ENCODE measurements at places on chromosomes 1 and 21.

- DNase-seq: no peak
Measured at GRCh38 chr1:201561601-201562000, 22.7 kb downstream of the NAV1 start.

- DNase-seq: no peak
Measured at GRCh38 chr1:53214376-53214940, 6.0 kb downstream of the CZIB start.

- no peak for DNase-seq
Measured at GRCh38 chr1:6105763-6106162, 60.1 kb downstream of the KCNAB2 start.

DNA sequence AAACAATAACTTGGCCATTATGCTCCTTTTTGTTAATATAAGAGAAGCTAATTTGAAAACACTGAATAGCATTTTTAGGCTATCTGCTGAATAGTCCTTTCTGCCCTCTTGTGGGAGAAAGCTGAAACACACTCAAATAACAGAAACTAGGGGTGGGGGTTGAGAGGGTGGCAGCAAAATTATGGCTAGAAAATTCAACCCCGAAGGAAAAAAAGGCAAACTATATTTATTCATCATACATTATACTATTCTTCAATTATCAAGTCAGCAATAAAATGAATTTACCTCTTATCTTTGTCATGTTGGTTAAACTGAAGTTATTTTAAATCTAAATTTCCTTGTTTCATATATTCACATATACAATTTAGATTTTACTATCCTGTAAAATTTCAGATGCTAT lies 255.9 kb downstream of the FAF1 start:
- no peak for DNase-seq

DNA sequence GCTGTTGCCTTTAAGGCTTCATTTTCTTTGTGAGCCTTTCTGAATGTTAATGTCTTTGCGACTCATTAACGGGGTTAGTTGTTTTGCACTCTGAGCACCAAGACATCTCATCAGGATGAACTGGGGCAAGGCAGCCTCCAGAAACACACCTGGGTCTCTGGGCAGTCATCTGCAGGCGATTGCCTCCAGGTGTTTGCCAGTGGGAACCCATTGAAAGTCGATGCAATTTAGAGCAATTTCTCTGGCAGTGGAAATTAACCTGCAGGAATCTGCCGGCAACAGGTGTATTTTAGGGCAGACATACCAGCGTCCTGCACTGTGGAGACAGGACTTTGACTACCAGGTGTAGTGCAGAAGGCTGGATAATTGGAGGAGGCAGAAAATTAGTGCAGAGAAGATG lies 661.0 kb upstream of the PTBP2 start:
- no peak for DNase-seq

GRCh38 chr1:210477328-210477924 lies 148.7 kb downstream of the HHAT start:
- DNase-seq: no peak

- DNase-seq: no peak
Measured at GRCh38 chr1:205572421-205572820, 59.4 kb downstream of the ELK4 start.

DNA sequence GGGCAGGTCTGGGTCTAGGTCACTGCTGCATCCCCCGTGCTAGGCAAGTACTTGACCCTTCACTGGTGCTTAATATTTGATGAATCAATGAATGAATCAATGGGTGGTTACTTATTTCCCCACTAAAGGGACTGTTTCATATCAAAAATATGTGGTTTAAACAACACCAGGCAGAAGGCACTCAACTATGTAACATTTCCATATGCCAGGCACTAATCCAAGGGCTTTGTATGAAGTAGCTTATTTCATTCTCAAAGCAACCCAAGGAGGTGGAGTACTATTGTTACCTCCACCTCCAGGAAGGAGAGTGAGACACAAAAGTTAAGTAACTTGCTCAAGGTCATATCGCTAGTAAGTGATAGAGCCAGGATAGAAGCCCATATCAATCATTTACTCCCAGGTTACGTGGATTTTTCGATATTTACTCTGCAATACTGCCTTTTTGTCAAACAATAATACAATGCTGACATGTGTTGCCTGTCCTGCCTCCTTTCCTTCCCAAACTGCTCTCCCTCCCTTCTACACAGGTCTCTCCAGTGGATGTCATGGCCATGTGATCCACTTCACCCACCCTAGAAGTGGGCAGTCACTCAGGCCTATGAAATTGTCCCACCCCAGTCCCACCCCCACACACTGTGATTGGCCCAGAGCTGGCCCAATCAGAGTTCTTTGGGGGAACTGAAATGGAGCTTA lies 142.8 kb downstream of the ETS2 start:
- DNase-seq: no peak

GRCh38 chr1:94236013-94236491 lies 1.3 kb downstream of the ARHGAP29 start:
- DNase-seq: no peak

GRCh38 chr1:94624203-94624602 lies 82.6 kb upstream of the F3 start:
- no peak for DNase-seq

- no peak for DNase-seq
Measured at GRCh38 chr1:39895731-39896480, 5.8 kb downstream of the MYCL start.

DNA sequence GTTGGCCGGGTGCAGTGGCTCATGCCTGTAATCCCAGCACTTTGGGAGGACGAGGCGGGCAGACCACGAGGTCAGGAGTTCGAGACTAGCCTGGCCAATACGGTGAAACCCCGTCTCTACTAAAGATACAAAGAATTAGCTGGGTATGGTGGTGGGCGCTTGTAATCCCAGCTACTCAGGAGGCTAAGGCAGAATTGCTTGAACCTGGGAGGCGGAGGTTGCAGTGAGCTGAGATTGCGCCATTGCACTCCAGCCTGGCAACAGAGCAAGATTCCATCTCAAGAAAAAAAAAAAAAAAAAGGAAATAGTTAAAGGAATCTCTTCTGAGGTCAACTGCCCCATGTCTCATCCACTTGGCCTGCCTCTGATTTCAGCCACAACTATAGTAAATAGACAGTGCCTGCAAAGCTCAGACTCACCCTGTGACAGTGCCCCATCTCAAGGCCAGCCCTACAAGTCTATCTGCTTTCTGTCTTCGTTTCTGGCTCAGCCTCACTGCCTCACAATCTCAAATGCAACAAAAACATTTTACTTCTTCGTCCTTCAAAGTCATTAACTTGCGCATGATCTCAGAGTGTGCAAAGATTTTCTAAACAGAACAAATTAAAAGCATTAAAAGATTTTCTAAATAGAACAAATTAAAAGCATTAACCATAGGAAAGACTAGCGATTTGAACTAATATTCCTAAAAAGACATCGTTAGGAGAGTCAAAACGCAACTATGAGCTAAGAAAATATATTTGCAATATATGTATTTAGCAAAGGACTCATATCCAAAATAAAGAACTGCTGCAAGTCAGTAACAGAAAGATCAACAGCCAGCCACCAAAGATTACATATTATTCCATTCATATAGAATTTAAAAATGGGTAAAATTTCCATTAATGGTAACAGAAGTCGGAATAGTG lies 65.0 kb upstream of the PRDX6 start:
- no peak for DNase-seq

GRCh38 chr21:19999369-20000272 lies 998.6 kb upstream of the NCAM2 start:
- DNase-seq: no peak

GRCh38 chr1:201760516-201760915 lies 68.4 kb upstream of the IPO9 start:
- DNase-seq: no peak

DNA sequence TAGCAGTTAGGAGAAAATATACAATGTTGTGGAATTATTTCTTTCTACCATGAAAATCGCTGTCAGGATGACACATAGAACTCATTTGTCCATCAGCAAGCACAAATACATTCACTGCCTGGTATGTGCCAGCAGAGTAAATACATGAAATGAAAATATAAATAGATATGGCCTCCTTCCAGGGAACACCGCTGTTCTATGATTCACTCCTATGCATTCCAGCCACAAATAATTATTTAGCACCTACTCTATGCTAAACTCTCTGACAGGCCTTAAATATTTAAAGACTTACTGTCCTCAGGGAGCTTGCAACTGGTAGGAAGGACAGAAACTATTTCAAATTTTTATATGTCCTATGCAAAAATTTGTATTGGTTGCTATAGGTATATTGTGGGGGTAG lies 975.0 kb upstream of the NCAM2 start:
- no peak for DNase-seq

GRCh38 chr1:22045604-22046228 lies 6.8 kb upstream of the CDC42 start:
- no peak for DNase-seq

GRCh38 chr1:36258960-36259344 lies 34.7 kb downstream of the THRAP3 start:
- DNase-seq: no peak

DNA sequence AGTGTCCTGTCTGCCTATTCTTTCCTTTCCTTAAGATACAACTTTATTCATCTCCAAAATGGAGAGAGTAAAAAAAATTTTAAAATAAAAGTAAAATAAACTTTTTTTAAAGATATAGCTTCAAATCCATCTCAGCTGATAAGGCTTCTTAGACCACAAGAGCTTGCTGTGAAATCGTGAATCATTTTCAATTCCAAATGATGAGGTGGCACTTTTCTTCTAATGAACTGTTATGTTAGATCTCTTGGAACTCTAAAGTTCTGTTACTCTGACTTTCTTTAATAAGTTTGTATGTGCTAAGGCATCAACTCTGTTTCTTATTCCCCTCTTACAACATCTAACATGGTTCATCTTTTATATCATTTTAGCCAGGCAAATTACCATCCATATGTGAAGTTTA lies 4.5 kb downstream of the SH3GLB1 start:
- no peak for DNase-seq

GRCh38 chr21:25191141-25191540 lies 416.1 kb downstream of the MRPL39 start:
- DNase-seq: no peak

DNA sequence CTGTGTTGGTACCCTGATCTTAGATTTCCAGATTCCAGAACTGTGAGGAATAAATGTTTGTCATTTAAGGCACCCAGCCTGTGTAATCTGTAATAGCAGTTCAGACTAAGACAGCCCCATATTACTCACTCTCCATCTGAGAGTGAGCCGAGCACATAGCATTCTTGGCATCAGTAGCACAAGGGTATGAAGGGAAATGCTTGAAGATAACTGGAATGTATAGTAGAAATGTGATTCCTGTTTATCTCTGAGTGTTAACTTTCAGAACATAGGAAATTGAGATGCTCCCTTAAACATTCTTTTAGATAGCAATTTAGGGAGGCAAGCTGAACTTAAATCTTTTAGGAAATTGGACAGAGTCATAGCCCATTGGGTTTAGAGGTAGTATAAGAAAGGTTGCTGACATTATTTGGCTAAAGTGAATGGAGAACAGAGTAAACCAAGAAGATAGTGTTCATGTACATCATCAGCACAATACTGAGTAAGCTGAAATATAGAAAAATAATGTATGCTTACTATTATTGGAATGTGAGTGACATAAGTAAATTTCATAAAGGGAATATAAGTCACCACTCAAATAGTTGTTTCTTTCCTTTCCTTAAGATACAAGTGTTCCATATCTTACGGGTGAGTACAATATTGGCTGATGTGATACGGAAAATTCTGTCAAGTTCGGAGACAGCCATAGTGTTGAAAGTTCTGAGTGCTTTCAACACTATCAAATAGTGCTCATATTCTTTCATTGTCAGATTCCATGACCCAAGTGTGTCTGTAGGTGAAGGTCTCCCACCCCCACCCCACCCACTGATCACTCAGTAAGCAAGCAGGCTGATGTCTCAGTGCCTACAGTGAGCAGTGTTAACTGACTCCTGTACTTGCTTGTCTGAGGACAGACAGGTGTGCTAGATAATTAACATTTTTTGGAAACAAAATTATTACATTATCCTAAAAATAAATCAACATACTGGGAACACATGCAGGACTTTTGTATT lies 73.7 kb downstream of the LRRC8D start:
- DNase-seq: no peak

- DNase-seq: no peak
Measured at GRCh38 chr1:57675776-57676175, 251.9 kb upstream of the DAB1 start.

- no peak for DNase-seq
Measured at GRCh38 chr1:201051399-201051798, 27.9 kb upstream of the KIF21B start.

DNA sequence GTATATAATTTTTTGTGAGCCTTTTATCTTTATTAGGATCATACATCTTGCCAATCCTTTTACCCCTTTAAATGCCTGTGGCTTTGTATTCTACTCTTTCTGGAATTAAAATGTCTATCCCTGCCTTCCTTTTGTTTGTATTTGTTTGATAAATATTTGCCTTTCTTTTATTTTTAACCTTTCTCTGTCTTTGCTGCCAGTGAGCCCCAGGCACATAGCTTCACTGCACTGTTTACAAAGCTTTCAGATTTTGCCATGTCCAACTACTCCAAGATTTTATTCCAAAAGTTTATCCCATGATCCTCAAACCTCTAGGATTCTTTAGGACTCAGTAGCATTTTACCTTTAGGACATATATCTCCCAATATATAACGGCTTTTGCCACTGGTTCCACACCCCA lies 281.2 kb downstream of the PAPPA2 start:
- DNase-seq: no peak

GRCh38 chr1:4105300-4105880 lies 205.3 kb upstream of the C1orf174 start:
- DNase-seq: no peak

DNA sequence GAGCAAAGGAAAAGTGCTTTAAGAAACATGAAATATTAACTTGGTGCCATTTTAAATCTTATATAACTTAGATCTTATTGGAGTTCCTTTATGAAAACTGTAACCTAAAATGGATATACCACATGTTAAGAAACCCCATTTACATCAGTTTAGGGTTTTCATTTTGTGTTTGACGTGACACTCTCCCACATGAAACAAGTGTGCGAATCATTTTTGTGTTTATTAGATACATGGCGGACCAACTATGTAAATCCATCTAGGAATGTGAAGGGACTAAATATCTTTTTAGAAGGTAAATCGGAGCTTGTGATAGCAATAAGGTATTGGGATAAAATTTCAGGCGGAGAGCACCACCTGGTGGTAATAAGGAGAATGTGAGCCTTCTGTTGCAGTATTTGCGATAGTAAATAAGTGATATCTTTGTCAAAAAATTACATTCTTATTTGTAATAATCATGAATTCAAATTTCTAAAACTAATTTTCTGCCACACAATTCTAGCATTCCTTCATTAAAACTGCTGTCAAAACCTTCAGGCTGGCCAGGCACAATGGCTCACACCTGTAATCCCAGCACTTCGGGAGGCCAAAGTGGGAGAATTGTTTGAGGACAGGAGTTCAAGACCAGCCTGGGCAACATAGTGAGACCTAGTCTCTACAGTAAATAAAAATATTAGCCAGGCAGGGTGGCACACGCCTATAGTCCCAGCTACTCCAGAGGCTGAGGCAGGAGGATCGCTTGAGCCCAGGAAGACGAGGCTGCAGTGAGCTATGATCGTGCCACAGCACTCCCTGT lies 31.3 kb downstream of the SMAP2 start:
- no peak for DNase-seq

DNA sequence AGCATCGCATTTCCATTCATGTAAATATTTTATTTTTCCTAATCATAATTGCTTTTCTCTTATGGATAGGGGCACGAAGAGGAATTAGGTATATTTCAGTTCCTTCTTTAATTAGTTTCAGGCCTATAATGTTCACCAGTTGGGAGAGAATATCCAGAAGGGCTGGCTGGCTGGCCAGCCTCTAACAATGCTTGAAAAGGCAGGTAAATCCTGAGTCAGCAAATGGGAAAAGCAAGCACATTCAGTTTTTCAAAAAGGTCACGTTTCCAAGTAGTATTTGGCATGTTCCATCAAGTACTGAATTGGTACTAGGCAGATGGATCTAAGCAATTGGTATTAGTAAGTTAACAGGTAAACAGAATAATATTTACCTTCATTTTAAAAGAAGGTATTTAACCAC lies 8.0 kb downstream of the RAB29 start:
- DNase-seq: no peak
